Osteoblast (primary cell): ENCODE measurements at places on chromosomes 5 and 9.
A peak's percentile ranks its signal among the peaks of the same experiment; 100 is the strongest.

GRCh38 chr9:127915801-127916719 is 781 bp downstream of the ST6GALNAC4 start:
- peak; percentile 72 for DNase-seq

DNA sequence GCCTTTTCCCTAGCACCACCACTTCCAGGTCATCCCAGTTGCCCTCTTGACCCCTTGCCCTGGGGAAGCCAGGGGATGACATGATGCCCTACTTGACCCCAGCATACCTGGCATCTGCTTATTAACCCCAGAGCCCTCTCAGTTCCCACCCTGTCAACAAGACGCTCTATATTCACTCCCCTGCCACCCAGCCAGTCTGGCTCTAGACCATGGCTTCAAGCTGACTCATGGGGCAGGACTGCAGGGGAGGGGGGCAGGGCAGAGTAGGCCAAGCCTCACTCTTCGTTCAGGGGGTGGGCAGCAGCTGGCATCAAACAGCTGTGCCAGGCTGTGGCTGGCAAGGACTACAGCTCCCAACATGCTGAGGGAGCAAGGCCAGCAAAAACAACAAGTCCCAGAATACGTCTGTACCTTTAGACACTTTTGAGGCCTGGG is 5.3 kb downstream of the ATOSB start:
- peak; percentile 96 for DNase-seq

DNA sequence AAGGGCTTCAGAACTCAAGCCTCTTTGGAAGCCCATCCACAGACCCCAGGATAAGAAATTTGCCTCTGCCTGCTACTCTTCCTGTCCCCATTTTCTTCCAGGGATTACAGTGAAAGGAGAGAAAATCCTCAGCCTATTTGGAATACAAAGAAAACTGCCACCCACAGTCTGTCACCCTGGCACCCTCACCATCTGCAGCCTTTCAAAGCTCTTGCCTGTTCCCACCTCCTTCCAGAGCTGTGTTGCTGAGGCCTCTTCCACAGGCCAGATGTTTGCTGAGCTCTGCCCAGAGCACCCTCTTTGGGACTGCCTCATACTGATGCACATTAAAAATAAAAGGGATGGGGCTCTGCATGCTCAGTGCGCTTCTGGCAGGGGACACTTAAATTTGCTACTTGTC is 35.9 kb upstream of the TAF1L start:
- peak; percentile 21 for DNase-seq

- DNase-seq = no peak
Measured at GRCh38 chr5:58958701-58959100, 375.8 kb downstream of the RAB3C start.

- no peak for DNase-seq
Measured at GRCh38 chr5:135921388-135921787, 25.7 kb upstream of the IL9 start.
